ENCODE measurements at places on chromosomes 11 and 22.
A peak's percentile ranks its signal among the peaks of the same experiment; 100 is the strongest.

DNA sequence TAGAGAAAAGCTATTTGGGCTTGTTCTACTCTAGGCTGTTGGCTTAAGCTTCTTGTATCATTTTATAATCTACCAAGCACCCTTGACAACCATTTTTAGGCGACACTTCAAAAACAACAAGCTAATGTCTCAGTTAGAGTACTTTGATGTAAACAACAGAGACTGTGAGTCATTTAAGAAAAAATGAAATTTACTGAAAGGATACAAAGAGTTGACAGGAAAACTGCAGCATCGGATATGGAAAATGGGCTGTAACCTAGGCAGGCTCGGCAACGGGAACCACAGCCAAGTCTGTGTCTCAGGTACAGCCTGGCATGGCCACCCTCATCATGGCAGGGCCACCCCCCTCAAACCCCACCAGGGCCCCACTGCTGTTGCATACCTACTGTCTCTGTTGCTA, 4.4 kb upstream of the RNF169 start:
- DNase-seq = no peak

- DNase-seq = no peak
These were observed 86.5 kb upstream of the GNAZ start for GRCh38 chr22:22983816-22984215.

- no peak for DNase-seq
These were observed 399.2 kb downstream of the TBC1D22A start for GRCh38 chr22:47161631-47162030.

GRCh38 chr11:33842236-33842915, 49.5 kb downstream of the LMO2 start:
- no peak for DNase-seq

DNA sequence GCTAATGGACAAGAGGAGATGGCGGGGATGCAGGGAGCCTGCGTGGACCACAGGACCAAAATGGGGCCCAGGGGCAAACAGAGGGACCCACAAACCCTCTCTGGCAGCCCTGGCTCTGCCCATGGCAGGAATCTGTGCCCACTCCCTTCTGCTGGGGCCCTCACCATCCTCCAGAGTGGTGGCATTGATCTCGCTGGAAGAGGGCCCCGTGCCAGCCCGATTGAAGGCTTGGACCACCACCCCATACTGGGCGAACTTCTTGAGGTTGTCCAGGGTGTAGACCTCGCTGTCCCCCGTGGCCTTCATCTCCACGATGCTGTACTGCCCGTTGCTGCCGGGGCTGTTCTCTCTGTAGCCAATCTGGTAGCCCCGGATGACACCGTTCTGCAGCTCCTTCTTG, 137.1 kb downstream of the CEP164 start:
- DNase-seq = no peak

DNA sequence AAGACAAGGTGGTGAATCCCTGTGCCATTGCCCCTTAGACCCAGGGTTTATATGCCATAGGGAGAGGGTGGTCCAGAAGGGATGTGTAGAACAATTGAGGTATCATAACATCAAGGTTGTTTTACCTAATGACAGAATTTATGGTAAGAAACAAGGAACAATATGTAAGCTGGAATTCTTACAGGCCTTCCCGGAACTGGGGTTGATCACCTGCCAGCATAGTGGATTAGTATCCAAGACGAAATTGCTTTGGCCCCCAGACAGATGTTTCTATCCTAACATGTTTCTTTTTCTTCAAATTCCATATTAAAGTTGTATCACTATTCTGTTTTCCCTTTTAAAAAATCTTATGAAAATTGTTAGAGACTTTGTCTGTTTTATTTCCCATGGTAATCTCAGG, 343.8 kb upstream of the ANO3 start:
- peak; percentile 63 for DNase-seq

GRCh38 chr22:49616356-49617231, 211.1 kb downstream of the BRD1 start:
- no peak for DNase-seq

DNA sequence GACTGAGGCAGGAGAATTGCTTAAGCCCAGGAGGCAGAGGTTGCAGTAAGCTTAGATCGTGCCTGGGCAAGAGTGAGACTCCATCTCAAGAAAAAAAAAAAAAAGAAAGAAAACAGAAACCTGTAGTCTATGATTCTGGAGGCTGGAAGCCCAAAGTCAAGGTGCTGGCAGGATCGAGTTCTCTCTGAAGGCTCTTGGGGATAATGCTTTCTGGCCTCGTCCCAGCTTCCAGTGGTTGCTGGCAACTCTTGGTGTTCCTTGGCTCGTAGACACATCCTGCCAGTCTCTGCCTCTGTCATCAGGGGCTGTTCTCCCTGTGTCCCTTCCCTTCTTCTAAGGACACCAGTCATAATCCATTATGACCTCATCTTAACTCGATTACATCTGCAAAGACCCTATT, 16.8 kb upstream of the CCDC86 start:
- DNase-seq = no peak

DNA sequence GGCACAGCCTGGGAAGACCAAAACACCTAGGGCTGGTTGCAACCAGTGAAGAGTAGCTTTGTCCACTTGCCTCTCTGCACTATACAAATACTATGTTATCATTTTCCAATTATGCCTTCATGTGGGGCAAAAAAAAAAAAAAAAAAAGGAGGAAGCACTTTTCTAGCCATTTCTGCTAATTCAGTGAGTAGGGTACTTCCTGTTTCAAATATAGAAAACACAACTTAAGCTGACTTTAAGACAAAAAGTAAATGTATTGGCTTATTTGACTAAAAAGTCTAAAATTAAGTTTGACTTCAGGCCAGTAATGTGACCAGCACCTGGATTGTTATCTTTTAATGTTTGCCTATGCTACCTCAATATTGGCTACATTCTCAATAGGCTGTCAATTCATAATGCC, 15.3 kb downstream of the CCDC73 start:
- DNase-seq = no peak

GRCh38 chr11:126474220-126474619, 118.7 kb downstream of the ST3GAL4 start:
- no peak for DNase-seq

- no peak for DNase-seq
These were observed 112.7 kb upstream of the OR4B1 start for GRCh38 chr11:48103621-48104567.

GRCh38 chr11:78384231-78384630, 33.4 kb downstream of the GAB2 start:
- DNase-seq = no peak

- no peak for DNase-seq
These were observed 30.6 kb downstream of the TUB start for GRCh38 chr11:8111636-8112035.

- DNase-seq = no peak
These were observed 7.5 kb downstream of the ALDH3B2 start for GRCh38 chr11:67666676-67667489.

- no peak for DNase-seq
These were observed 562.6 kb upstream of the ANO3 start for GRCh38 chr11:25769287-25769686.

DNA sequence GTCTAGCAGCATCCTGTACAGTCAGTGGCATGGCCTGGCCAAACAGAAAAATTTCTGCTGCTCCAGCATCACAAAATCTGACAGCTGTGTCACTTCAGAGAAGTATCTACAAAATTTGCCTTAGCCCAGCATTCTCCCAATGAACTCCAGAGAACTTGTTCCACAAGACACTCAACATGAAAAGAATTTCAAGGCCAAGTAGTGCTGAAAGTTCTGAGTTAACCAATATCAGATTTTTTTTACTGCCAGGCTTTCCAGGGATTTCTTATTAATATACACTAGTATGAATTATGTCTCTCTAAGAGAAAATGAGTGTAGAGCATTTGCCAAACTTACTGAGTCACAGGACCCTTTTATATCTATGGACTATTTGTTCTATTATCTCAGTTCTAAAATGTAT, 68.8 kb downstream of the OR5AK2 start:
- no peak for DNase-seq

DNA sequence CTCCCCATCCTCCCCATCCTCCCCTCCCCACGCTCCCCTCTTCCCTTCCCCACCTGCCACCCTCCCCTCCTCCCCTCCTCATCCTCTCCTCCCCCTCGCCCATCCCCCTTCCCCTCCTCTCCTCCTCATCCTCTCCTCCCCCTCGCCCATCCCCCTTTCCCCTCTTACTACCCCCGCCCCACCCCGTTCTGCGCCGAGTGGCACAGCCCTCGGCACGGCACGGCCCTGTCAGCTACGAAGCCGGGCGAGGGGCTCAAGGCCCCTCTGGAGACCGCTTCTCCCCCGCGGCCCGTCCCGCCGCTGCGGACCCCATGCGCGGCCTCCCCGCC, 449.9 kb downstream of the OPCML start:
- no peak for DNase-seq

- DNase-seq = no peak
These were observed 56.0 kb downstream of the PACSIN2 start for GRCh38 chr22:42958937-42959336.

DNA sequence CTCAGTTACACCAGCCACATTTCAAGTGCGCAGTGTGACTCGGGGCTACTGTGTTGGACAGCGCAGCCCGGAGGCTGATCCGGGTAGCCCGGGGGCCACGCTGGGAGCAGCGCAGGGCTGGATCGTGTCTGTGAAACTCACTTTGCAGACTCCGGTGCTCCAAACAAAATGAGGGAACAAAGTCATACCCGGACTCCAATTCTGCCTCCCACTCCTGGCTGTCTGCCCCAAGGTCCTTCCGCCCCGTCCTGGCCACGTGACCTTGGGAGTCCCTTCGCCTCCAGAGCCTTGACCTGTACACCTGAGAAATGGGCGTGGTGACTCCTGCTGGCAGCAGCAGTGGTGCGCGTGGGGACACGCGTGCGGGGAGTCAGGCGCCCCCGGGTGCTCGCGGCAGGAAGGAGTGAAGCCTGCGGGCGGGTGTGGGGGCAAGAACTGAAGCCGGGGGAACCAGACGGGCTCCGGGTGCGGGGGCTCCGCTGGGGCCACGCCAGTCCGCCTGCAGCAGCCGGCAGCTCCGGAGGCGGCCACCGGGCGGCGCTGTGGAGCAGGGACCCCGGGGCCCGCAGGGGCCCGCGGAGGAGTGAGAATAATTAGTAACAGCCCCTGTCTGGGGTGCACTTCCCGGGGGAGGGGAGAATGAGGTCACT, 42.4 kb downstream of the KCNJ4 start:
- DNase-seq = no peak

GRCh38 chr11:134714021-134714656, 302.1 kb upstream of the B3GAT1 start:
- no peak for DNase-seq

DNA sequence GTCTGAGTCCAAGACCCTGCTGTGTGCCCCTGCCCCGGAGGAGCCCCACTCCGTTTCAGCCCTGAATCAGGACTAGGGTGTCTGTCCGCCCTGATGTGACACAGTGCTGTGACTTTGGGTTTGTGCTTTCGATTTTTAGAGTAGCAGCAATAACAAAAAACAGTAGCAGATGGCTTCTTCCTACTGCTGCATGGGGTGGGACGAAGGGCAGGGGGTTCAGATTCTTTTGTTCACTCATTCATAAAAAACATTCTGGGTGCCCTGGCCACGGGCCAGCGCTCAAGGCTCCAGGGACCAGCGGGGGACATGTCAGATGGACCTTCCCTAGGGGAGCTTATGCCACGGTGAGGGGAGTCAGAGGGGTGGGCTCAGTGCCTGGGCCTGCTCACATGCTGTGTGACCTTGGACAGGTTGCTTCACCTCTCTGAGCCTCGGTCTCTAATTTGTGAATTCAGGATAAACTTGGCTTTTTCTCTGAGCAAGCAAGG, 24.6 kb upstream of the PRR5 start:
- no peak for DNase-seq

- no peak for DNase-seq
These were observed 11.7 kb upstream of the RDX start for GRCh38 chr11:110308071-110308470.

- peak; percentile 39 for DNase-seq
These were observed 39.7 kb downstream of the TPBGL start for GRCh38 chr11:75280227-75280701.

- DNase-seq = no peak
These were observed 247.7 kb downstream of the MIAT start for GRCh38 chr22:26905076-26905475.

- peak; percentile 65 for DNase-seq
These were observed 205.9 kb downstream of the ST3GAL4 start for GRCh38 chr11:126561327-126561893.

- DNase-seq = no peak
These were observed 379.7 kb downstream of the NTM start for GRCh38 chr11:131750152-131750551.

DNA sequence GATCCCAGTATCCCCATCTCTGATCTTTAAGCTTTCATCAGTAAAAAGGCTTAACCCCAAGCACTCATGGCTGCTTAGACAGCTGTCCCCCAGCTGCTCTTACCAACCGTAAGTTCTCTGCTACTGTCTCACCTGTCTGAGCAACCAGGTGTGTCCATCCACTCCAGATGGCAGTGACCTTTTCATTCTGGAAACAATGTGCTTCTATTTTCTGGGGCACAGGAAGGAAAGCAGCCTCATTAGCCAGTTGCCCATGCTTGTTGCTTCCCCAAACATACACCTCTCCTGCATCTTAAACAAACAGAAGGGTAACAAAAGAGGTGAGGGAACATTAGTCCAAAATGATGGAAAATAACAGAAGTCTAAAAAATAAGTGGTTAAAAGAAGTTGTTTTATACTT, 24.4 kb downstream of the SERGEF start:
- DNase-seq = no peak
